Stimulated activated CD4-positive, alpha-beta T cell treated with anti-CD3 and anti-CD28 coated beads, Interleukin-4, amount 100 ng/mL, for 1 hour (primary cell): ENCODE measurements at places on chromosomes 2 and 18.

GRCh38 chr2:182186132-182186735 is 200.6 kb downstream of the PPP1R1C start:
- DNase-seq, result no peak

- DNase-seq, result no peak
Observed at GRCh38 chr2:86704459-86704971, 15.6 kb upstream of the RMND5A start.

GRCh38 chr18:40949114-40949950 is 1005.7 kb upstream of the PIK3C3 start:
- no peak for DNase-seq

DNA sequence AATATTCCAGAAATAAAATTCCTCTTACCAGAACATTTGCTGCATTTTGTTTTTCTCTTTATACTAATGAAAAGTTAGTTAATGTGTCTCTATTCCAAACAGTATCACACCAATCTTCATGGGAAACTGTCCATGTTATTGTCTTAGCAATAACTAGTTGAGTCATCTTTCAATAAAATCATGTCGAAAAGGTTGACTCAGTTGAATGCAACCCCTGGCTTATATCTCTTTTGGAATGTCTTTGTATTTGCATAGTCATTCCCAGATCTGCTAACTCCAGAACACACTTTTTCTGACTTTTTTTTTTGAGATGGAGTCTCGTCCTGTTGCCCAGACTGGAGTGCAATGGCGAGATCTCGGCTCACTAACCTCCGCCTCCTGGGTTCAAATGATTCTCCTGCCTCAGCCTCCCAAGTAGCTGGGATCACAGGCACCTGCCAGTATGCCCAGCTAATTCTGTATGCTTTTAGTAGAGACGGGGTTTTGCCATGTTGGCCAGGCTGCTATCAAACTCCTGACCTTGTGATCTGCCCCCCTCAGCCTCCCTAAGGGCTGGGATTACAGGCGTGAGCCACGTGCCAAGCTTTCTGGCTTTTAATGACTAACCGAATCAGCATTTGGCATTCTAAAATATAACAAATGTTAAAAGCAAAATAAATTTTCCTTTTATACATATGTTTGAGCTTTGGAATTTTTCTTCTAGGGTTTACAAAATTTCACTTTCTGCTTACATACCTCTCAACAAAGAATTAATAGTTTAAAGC is 133.2 kb upstream of the GULP1 start:
- DNase-seq, result no peak

DNA sequence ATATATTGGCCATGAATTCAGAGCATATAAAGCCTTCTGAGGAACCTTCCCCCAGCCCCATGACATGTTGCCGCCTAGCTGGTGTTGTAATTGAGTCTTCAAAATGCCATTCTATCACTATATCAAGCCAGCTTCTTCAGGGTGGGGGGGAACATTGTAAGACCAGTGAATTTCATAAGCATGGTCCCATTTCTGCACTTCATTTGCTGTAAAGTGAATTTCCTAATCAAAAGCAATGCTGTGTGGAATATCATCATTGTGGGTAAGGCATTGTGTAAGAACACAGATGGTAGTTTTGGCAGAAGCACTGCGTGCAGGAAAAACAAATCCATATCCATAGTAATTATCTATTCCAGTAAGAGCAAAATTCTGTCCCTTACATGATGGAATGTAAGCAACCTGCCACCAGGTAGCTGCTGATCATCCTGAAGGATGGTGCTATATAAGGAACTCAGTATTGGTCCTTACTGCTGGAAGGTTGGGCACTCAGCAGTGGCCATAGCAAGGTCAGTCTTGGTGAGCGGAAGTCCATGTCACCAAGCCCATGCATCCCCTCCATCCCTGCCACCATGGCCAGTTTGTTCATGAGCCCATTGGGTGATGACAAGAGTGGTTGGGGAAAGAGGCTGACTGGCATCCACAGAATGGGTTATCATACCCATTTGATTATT is 159.4 kb downstream of the COPS8 start:
- DNase-seq, result no peak

DNA sequence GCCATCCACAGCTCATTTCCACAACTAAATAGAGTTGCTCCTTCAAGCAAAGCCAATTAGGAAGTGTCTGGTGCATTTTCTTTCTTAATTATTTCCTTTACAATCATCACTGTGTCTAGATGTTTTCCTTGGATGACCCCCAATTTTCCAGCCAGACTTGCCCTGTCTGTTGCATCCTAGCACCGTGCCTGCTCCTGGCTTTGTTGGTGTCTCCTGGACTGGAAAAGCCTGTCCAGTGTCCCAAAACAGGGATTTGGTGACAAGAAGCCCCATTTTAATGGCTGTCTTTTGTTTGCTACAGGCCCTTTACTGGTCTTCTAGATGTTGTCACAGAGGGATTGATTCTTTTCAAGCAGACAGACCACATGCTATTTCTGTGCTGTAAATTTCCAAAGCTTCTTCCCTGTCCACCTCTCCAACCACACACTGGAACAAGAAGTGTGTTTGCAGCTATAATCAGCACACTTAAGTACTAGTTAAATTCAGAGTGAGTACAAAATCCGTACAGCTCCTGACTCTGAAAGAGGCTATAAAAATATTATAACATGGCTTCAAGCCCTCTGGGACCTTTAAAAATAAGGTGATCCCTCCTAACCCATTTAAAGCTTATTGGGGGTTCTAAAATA is 38.4 kb downstream of the RNF144A start:
- DNase-seq, result no peak

GRCh38 chr2:197596766-197597165 is 78.6 kb downstream of the RFTN2 start:
- DNase-seq, result no peak

DNA sequence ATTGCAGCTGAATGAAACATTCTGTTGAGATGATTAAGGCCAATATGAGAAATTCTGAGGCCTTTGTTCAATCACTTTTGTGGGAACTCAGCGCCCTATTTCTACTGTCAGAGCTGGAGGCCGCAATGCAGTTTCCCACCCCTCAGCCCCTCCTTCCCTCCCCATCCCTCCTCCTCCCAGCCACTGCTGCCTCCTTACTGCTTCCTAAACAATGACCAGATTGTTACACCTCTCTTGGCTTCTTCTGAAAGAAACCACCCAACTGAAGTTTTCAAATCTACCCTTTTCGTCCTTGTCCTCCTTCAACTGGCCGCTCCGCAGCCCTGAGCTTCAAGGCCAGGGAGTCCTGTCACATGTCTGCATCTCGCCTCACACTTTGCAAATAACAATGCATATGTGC is 36.7 kb upstream of the MAPK4 start:
- no peak for DNase-seq

GRCh38 chr2:230925879-230926765 is 1.1 kb upstream of the GPR55 start:
- DNase-seq, result peak; percentile 65

- DNase-seq, result no peak
Observed at GRCh38 chr2:105800036-105800713, 55.5 kb downstream of the NCK2 start.

DNA sequence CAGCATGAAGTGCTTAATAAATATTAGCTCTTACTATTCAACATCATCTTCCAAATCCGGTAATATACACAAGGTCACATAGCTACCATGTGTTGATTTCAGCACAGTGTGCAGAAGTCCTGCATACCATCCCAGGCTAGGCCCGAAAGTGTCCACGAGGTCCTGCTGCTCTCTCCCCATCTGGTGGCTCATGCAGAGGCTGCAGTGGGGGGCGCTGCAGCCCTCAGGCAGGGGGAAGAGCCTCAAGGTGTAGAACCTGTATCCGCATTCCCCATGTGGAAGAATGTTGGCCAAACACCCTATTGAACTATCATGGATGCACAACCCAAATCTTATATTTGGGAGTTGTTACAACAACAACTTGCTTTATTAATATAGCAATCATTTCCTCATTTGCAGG is 88.5 kb downstream of the ST6GAL2 start:
- no peak for DNase-seq

DNA sequence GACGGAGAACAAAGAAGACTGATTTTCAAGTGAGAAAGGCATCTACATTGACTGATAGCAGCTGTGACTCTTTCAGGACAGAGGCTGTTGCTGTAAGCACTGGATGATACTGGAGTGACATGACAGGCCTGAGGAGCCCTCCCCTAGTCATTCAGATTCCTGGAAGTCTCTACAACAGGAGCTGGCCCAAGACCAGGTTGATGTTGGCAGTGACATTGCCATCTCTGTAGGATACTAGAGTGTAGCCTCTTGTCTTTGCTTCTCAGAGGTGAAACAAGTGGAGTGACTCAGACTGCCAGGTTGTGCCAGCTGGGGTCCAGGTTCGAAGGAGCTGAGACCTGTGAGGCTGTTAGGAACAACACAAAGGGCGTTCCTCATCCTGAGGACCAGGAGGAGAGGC is 44.7 kb upstream of the SH3RF3 start:
- DNase-seq, result no peak

GRCh38 chr2:206211657-206212255 is 52.1 kb downstream of the EEF1B2 start:
- DNase-seq, result no peak

DNA sequence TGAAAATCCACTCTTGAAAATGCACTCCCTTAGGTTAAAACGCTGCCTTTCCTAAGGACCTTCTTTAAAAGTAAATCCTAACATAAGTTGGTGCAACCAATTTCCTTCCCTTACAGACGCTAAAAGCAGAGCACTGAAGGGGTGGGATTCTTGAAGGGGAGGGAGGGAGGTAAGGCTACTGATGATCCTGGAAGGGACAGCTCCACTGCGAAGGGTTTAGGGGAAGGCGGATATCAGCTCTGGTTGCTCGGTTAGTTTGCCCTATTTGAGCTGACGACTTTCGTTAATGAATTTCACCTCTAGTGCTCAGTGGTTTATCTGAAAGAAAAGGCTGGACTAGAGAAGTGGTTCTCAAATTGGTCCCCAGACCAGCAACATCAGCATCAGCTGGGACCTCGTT is 49.7 kb upstream of the SIGLEC15 start:
- no peak for DNase-seq

DNA sequence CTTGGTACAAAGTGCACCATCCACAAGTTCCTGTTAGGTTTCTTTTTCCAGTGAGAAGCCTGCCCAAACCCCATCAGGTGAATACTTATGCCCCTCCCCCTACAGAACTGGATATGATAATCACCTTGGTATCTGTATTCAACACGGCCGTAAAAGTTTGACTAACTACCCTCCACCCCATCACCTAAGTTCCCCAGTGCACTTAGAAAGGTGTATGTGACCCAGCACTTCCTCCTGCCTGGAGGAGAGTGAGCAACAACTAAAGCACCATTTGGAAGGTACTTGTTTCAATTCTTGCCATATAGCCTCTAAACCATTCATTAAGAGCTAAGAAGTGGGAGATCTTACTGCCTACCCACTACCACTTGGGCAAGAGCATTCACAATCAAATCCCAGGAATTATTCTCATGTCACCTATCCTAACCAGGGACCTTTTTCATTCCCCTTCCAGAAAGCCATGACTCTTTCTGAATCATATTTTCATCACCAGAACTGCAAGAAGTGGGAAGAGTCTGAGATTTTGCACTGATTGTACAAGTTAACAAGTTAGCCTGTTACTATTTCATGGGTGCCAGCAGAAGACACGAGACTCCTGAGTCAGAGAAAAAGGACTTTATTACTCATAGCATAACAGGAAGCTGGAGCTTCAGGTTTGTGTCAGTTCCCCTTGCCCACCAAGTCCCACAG is 53.5 kb upstream of the NDUFV2 start:
- DNase-seq, result no peak

DNA sequence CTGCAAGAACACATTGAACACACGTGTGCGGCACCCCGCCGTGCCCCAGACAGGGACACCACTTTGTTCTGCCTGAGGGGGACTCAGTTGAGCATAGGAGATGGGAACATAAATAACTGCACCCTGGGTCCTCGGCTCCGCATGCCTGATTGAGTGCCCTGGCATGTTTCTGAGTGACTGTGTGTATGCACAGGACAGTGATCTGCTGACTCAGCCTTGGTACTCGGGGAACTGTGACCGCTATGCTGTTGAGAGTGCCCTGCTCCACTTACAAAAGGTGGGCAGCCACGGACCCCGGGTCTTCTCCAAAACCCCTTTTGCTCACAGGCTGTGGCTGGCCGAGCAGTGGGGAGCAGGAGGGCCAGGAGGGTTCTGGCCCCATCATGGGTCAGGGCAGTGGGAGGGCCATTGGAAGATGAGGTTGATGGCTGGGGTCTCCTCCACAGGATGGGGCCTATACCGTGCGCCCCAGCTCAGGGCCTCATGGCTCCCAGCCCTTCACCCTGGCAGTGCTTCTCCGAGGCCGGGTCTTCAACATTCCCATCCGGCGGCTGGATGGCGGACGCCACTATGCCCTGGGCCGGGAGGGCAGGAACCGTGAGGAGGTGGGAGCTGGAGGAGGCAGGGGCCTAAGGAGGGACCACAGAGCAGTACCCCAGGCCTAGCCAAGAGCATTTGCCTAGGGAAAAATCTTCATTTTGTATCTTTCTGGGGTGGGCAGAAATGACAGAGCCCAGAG is 16.9 kb downstream of the SH2D6 start:
- no peak for DNase-seq

DNA sequence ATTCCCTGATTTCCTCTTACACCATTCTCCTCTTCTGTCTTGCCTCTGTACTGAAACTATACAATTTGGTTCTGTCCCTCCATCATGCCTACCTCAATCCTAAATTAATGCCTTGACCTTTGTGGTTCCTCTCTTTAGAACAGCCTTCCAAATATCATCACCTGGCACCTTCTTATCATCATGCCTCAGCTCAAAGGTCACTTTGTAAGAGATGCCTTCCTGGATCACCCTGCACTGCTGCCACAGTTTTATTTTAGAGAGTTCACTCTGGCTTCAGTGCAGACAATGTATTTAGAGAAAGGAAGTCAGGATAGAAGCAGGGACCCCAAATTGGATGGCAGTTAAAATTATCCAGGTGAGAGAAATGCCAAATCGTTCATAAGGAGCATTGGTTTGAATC is 64.5 kb downstream of the LRRTM4 start:
- no peak for DNase-seq

DNA sequence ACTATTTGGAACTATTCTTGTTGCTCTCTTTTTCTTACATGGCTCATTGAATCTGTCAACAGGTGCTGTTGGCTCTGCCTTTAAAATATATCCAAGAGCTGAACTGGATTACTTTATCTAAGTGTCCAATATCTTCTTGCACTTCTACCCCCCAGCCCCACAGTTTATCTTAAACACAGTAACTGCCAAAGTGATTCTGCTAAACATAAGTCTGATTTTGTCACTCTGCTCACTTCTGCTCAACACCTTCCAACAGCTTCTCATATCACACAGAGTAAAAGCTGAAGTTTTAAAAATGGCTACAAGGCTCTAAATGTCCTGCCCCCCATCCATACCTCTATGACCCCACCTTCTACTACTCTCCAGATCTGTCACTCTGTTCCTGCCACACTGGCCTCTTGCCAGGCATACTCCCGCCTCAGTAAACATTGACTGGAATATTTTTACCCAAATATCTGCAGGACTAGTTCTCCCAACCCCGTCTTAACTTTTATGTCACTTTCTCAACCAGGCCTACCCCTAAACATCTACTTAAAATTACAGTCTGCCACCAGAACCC is 130.7 kb downstream of the CCDC148 start:
- DNase-seq, result no peak

DNA sequence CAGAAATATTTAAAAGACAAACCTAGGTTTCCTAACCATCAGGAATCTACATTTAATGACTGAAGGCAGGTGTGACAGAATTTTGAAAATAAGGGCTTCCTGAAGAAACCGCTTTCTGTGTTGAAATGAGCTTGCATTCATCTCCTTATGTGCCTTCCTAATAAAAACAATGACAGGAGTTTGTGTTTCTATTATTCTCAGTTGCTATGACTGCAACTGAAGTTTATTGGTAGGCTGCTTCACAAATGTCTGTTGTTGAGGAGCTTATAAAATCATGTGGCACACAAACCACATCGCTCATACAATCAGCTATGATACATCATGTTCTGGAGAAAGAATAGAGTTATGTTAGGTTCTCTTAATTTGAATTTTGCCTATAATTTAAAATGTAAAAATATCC is 362.7 kb upstream of the SLC8A1 start:
- no peak for DNase-seq
